ENCODE measurements at places on chromosomes 16 and 17.

- no peak for DNase-seq
Measured at GRCh38 chr17:79587945-79588344, 22.9 kb downstream of the RBFOX3 start.

DNA sequence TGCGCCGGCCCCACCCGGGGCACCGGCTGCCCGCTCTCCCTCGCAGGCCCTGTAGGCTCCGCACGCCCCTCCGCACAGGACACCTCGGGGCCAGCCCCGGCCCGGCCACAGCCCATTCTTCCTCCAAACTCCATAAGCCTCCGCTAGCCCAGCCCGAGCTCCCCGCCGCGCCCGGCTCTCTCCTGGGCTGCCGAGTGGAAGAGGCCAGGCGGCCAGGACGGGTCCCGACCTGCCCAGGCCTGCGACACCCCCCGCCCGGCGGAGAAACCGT lies 397 bp downstream of the NCOR1 start:
- DNase-seq, result no peak

DNA sequence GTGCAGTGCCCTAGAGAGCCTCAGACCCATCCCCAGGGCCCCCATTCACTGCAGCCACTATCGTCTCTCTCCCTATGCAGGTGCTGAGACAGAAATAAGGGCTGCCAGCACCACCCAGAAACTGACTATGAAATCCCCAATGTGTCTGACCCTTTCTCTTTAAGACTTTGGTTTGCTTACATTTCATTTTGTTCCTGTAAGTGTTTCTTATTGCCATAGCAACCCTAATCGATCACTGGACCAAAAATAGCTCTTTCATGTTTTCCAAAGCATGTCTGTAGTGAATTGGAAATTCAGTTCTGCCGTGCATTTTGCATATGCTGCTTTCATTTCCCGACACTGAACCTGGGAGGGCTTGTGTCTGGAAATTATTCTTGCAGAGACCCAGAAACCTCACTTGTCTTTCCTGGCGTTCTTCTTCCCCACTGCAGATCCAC lies 148.7 kb upstream of the NOL11 start:
- DNase-seq, result no peak

DNA sequence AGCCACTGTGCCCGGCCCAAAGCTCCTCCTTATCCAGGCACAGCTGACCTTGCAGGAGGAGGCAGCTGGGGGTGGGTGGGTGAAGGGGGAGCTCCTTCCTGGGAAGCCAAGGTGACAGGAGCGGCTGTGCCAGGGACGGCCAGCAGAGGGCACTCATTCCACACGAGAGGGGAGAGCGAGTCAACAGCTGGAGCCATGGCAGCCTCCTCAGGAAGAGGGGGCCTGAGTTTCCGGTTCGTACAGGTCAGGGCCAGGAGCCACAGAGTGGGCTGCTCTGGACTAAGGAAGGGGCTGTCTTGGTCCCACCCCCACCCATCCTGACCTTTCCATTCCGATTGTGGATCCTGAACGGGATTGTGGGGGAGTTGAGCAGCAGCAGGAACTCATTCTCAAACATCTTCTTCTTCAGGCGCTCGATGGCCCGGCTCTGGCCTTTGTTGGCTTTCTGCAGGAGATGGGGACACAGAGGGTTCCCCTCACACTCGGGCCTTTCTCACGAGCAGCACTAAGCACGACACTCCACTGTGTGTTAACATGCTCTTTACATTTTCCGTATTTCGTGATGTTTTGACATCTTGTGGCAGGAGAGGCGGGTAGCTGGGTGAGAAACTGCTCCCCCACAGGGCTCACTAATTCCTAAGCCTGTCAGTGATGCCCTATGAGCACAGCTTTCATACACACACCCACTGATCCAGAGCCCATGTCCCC lies 61.6 kb downstream of the TIMM22 start:
- no peak for DNase-seq

DNA sequence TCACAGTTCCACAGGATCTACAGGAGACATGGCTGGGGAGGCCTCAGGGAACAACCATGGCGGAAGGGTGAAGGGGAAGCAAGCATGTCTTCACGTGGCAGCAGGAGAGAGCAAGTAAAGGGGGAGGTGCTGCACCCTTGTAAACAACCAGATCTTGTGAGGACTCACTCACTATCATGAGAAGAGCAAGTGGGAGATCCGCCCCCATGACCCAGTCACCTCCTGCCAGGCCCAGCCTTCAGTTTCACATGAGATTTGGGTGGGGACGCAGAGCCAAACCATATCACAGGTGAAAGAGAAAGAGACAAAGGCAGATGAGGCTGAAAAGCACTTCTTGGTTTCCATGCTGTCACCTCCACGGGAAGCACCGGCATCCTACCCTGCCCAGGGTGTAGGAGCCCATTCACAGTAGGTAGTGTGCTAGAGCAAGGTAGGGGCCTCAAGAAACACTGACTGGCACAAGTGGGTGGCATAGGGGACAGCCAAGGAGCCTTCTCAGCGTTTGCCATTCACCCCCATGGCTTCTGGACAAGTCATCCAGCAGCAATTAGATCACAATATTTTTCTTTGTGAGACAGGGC lies 6.6 kb downstream of the NARF start:
- no peak for DNase-seq

- DNase-seq, result no peak
Measured at GRCh38 chr16:739560-740458, 988 bp downstream of the CIAO3 start.

DNA sequence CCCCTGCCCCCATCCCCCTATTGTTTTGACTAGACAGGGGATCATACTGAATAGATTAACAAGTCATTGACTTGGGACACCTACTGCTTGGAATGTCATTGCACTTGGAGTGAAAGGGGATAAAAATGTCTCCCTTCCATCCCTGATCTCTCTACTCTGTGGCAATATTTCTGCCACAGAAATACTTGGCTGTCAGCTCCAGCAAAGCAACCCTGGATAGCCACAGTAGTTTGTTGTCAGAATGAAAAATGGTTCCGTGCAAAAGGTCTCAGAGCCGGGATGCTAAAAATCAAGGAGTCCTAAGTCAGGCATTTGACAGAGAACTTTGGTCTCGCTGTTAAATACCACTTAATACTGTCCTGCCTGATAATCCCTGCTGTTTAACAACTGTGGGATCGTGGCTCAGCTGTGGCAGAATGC lies 722.0 kb upstream of the SOX9 start:
- DNase-seq, result no peak

GRCh38 chr17:44552361-44552760 lies 4.9 kb upstream of the FZD2 start:
- no peak for DNase-seq

GRCh38 chr17:35614810-35615209 lies 27.7 kb downstream of the AP2B1 start:
- DNase-seq, result no peak

DNA sequence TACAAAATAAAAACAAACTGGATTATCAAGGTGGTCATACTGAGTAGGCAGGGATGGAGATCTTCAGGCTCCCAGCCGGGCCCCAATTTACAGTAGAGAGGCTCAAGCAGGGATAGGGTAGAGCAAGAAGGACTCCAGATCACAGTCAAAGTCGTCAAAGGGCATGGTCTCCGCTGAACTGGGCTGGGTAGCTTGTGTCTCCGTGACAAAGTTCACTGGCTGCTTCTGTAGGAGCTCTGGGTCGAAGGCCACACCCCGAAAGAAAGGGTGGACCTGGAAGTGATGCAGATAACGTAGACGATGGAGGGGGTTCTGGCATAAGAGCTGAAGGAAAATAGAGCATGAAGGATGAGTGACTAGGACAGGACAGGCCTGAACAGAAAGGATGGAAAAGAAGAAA lies 3.6 kb downstream of the RSKR start:
- no peak for DNase-seq

- no peak for DNase-seq
Measured at GRCh38 chr17:5800646-5801045, 216.3 kb upstream of the NLRP1 start.

DNA sequence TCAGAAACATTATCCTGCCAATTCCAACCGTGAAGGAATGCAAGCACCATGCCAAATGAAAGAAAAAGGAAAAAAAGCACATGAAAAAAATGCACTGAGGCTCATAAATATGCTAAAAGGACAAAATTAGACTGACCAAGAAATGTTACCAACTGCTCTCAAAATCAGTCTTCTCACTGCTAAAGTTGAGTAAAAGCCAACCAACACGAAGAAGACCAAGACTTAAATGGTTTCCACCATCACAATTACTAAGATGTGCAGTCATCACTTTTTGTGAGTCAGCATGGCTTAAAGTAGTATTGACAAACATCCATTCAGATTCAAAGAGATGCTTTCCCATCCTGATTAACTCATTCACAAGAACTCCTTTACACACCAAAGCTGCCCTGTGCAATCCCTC lies 16.4 kb downstream of the CDYL2 start:
- DNase-seq, result no peak

DNA sequence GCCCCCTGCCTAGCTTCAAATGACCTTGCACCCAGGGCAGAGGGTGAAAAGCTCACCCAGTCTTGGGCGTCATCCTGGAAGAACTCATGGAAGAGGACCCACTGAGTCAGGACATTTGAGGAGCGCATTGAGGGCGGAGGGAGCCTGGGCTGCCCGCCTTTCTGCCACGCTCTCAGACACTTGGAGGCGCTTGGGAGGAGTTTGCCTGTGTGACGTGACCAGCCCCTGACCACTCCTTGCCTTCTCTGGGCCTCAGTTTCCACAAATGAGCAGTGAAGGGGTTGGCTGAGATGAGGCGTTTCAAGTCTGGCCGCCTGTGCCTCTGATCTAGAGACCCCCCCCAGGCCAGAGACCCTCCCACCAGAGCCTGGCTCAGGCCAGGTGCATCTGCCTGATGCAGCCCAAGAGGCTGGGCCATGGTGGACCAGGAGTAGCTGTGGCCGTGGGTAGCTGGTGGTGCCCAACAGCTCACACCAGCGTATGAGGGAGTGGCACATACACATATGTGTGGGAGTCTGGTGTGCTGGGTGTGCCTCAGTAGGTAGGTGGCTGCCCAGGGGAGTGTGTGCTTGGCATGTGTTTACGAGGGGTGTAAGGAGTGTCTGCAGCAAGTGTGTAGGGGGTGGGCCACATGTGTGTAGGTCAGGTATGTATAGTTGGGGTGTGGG lies 80.2 kb upstream of the TOB1 start:
- DNase-seq, result no peak

GRCh38 chr16:66905633-66906539 lies 12.8 kb downstream of the CDH16 start:
- DNase-seq, result no peak

GRCh38 chr17:7644775-7645174 lies 6.0 kb upstream of the ATP1B2 start:
- no peak for DNase-seq

- DNase-seq, result peak; percentile 60
Measured at GRCh38 chr17:48187872-48188608, 80.5 kb downstream of the SNX11 start.

DNA sequence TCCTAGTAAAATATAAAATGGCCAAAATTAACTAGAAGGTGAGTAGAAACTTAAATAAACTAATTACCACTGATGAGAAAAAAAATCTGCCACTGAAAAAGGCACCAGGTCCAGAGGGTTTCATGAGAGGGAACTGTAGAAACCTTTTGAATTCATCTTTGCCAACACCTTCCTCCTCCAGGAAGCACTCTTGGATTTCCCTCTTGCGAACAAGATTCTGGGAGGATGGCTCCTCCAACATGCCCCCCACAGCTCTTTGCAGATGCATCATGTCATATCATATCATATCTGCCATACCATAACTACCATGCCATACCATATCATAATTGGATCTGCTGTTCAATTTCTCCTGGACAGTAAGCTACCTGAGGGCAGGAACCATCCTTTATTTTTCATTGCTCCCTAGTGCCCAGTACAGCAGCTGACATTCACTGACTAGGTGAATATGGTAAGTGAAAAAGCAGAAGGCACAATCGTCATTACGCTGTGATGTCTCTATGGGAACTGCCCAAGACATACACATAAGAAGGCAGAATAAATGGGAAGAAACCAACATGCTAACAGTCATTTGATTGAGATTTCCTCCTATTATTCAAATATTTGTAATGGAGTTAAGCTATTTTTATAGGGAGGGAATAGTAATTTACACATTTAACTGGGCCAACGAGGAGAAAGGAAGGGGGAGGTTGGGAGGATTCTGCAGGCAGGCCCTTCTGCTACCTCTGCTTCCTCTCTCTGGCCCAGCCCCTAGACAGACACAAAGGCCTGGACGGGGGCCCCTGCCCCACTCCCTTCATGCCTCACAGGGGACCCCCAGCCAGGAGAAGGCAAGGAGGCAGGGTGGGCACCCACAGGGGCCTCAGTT lies 110.1 kb upstream of the SMURF2 start:
- no peak for DNase-seq

DNA sequence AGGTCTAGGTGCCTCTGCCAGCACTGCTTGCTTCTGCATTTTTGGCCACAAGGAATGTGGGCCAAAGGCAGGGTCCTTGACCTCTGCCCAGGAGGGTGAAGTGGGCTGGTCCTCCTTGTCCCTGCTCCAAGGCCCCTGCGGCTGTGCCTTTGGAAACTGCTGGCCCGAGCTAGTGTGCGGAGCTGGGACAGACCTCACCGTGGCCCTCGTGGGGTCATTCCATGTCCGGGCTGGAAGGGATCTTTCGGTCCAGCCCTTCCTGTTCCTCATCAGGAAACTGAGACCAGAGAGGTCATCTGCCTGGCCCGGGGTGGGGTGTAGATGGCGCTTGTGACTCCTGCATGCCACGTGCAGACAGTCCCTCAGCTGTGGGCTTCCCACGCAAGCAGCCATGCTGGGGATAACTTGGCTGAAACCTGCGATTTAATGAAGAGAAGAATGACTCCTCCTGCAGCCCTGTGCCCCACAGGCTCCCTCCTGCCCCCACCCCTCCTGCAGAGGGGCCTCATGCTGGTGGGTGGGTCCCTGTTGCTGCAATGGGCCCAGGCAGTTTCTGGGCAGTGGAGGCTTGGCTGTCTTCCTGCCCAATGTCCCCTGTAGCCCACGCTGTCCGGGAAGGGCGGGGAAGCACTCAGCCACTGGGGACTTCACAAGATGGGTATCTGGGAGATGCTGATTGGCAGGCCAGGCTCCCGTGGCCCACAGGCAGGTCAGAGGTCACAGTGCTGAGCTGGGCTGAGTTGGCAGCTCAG lies 245.2 kb downstream of the SEC14L1 start:
- DNase-seq, result no peak

GRCh38 chr17:56739376-56739775 lies 94.3 kb downstream of the C17orf67 start:
- DNase-seq, result no peak
